Activated T-cell treated with anti-CD3 and anti-CD28 coated beads, Interleukin-2, amount 50 U/mL, for 72 hours (primary cell): ENCODE measurements at places on chromosomes 13 and 19.

DNA sequence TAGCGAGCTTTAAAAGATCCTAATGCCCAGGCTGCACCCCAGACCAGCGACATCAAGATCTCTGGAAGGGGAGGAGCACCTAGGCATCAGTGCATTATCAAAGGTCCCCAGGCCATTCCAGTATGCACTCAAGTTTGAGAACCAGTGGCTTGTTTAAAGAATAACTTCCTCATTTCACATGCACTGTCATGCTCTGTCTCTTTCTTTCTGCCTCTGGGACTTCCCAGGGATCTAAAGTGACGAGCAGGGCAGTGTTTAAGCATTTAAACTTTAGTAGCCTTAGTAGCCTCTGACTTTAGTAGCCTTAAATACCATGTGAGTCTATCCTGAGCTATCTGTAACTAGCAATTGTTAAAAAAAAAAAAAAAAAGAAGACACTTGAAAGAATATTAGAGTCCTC lies 8.9 kb upstream of the FARP1 start:
- no peaks in the 10 kb centered on the region for H3K36me3 ChIP-seq
- H3K27me3 ChIP-seq: peaks cover 44% of the 10 kb centered on the region
- no peaks in the 10 kb centered on the region for H3K4me1 ChIP-seq

DNA sequence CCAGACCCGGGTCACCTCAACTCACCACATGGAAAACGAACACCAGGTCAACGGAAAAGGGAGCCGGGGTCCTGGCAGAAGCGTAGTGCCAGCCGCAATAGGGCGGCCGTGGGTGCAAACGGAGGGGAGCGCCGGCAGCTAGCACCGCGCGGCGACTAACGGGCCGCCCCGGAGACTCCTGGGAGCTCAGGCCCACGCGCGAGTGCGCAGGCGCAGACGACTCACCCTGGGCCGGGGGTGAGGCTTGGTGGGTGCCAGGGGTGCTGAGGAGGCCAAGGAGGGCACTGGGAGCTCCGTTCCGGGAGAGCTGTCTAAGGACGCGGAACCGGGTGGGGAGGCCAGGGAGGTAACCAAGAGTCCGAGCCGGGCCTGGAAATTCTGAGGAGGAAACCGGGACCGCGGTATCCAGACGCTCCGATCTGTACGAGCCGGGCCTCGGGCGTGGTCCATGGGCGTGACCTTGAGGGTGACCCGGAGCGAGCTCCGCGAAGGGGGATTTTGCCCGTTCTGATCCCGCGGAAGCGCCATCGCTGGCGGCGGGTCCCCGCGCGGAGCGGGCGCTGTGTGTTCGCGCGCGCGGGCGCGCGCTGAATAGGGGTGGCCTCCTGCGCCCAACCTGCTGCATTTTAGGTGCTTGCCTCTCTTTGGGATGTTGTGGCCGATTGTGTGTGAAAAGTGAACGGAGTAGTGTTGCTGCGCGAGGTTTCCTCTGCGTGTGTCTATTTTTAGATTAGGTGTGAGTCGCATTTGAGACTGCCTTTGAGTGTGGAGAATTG lies at the start of gene ZNF382:
Gene ZNF382 (plus strand): TSS at position 213 of the 776 bp plus-strand sequence. CDS start 4,602 bp downstream, outside the sequence.
- peak within 1 kb of the TSS; percentile 79 for H3K27ac ChIP-seq
- H3K4me3 ChIP-seq: peak within 1 kb of the TSS; percentile 91
- peaks cover 25% of the 10 kb centered on the region for H3K4me1 ChIP-seq

- peaks cover 5% of the 10 kb centered on the region for H3K36me3 ChIP-seq
- no peaks in the 10 kb centered on the region for H3K27me3 ChIP-seq
- peaks cover 31% of the 10 kb centered on the region for H3K4me1 ChIP-seq
- peak overlapping the region; percentile 79 for H3K27ac ChIP-seq
- DNase-seq: peak; percentile 90
- peak overlapping the region; percentile 90 for H3K4me3 ChIP-seq
These were observed 29.7 kb downstream of the GPX4 start for GRCh38 chr19:1133471-1133929.

DNA sequence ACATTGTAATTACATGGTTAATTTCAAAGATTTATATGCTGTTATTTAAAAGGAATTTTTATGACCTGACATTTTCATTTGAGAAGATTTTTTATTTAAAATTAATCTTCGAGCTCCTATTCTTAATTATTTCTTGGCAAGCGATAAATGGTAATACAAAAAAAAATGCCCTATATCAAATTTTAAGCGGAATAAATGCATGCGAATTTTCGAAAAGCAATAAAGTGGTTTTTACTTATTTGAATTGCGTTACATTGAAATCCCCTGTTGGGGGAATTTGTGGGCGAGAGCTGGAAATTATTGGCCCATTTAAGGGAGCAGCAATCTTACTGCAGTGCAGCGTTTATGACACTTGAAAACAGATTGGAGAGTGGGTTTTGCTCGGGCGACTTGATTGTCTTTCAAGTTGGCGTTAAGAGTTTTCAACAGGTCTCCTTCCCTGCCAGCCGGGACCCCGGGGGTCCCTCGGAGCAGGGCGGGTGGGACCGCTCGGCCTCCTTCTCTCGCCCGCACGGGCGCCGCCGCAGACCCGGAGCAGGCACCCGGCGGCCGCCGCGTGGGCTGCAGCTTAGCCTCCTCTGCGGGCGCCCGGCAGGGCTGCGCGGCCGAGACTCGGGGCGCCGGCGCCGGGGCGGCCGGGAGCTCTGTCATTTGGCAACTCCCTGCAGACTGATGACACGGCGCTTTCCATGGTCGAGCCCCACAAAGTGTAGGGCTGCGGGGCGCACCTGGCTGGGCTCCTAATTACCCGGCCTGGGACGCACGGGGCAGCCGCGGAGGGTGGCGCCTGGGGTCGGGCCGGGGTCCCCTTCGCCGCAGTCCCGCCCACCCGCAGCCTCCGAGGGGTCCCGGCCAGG lies 255.1 kb upstream of the SOX21 start:
- H3K27ac ChIP-seq: no peak overlapping the region
- peaks cover 78% of the 10 kb centered on the region for H3K27me3 ChIP-seq
- peaks cover 10% of the 10 kb centered on the region for H3K4me1 ChIP-seq

GRCh38 chr13:106178816-106179215 lies 356.6 kb downstream of the EFNB2 start:
- no peaks in the 10 kb centered on the region for H3K4me1 ChIP-seq
- H3K27ac ChIP-seq: no peak overlapping the region
- no peaks in the 10 kb centered on the region for H3K27me3 ChIP-seq
- H3K4me3 ChIP-seq: no peak overlapping the region
- H3K36me3 ChIP-seq: no peaks in the 10 kb centered on the region

DNA sequence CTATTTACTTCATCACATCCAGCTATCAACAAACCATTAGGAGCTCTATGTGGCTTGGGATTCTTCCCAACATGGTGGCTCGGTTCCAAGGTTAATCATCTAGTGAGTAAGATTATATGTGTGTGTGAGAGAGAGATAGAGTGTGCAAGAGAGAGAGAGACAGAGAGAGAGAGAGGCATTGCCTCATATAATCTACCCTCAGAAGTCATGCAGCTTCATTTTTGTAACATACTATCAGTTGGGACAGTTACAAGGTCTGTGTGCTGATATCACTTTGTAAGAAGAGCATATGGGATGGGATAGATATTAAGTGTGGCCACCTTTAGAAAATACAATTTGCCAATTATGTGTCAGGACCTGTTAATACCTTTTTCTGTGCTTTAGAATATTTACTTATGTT lies 104.1 kb downstream of the NDFIP2 start:
- no peak overlapping the region for H3K4me3 ChIP-seq
- H3K4me1 ChIP-seq: no peaks in the 10 kb centered on the region
- no peaks in the 10 kb centered on the region for H3K27me3 ChIP-seq
- no peaks in the 10 kb centered on the region for H3K36me3 ChIP-seq

GRCh38 chr13:104256701-104257100 lies 1190.5 kb upstream of the SLC10A2 start:
- H3K4me1 ChIP-seq: no peaks in the 10 kb centered on the region
- no peak overlapping the region for H3K4me3 ChIP-seq
- no peaks in the 10 kb centered on the region for H3K27me3 ChIP-seq

DNA sequence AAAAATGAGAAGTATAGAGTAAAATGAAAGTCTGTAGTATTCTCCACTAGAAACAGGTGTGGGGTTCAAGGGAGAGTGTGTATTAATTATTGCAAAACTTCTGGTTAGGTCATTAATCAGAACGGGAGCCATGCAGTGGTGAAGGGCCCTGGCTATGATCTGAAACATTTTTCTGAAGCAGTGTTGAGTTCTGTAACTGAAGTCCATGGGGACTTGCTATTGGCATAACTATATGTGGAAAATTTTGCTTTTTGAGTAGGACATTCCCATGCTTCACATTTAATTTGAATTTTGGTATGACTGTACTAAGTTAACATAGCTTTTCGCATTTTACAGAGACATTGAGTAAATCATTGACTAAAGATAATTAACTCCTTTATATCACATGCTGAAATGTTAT lies 67.5 kb downstream of the LRCH1 start:
- H3K36me3 ChIP-seq: no peaks in the 10 kb centered on the region
- H3K27me3 ChIP-seq: no peaks in the 10 kb centered on the region
- no peak for DNase-seq
- no peak overlapping the region for H3K4me3 ChIP-seq
- peaks cover 60% of the 10 kb centered on the region for H3K4me1 ChIP-seq
